ENCODE measurements at places on chromosomes 12 and 14.

GRCh38 chr12:94650143-94651056 lies at the start of gene TMCC3:
Gene TMCC3, minus strand, starts transcription at chr12:94650557. Its CDS starts 127 bp downstream, at chr12:94650430.
- no peak for DNase-seq

GRCh38 chr14:100035700-100036099 lies 29.5 kb upstream of the EVL start:
- DNase-seq, result no peak

GRCh38 chr12:68557011-68557730 lies 53.5 kb upstream of the RAP1B start:
- DNase-seq, result no peak

DNA sequence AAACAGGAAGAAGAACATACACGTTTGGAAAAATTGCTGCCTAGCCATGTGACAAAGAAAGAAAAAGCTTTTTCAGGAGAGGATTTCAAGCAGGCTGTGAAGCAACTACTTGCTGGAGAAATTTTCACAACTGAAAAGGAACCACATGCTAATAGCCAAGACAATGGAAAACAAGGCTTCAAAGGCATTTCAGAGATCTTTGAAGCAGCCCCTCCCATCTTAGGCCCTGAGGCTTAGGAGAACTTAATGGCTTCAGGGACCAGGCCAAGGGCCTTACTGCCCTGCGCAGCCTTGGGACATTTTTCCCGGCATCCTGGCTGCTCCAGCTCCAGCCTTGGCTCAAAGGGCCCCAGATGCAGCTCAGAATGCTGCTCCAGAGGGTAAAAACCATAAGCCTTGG lies 255.9 kb upstream of the ARID2 start:
- no peak for DNase-seq

DNA sequence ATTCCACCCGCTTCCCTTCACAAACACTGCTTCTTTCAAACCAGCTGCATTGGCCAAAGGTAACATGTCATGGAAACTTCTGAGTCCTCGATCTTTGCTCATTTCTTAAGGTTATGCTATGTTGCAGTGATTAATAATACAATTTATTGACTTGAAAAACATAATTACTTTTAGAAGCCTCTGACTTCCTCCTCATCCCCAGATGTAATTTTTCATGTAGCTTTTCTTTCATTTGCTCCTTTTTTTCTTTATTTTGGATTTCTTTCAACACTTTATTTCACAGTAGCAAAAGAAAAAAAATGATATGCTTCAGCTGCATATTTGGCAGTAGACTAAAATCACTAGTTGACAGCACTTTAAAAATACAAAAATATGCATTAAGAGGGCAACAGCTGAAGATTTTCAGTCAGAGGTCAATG lies 116.2 kb downstream of the LRRIQ1 start:
- DNase-seq, result no peak

- DNase-seq, result no peak
Measured at GRCh38 chr12:27794818-27795584, 15.0 kb upstream of the MANSC4 start.

GRCh38 chr12:113043240-113043639 lies 13.3 kb upstream of the DTX1 start:
- DNase-seq, result no peak
